ACHN (cell line): ENCODE measurements at places on chromosomes 11 and 22.

DNA sequence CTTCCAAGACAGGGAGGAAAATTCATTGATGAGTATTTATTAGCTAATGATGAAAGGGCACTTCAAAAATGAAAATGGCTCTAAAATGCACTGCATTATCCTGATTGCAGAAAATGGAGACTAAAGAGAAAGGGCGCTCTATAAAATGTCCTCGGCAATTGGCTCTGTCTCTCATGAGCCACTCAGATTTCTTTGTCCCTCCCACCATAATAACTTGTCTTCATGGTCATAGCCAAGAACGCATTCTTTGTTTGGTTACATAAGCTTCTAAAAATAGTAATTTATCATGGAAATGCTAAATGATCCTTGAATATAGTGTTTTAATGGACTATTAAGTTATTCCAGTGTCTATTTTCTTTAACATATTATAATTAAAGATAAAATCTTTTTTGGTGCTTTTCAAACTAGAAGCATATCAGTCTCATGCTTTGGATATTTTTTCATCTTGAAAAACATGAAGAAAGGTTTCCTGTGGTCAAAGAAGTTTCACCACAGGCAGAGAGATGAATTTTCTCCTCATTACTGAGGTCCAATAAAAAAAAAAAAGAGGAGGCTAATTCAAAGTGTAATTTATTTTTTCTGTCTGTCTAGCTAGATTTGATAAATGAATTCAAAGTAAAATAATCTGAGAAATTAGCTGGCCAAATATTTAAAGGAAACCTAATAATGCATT, 238.1 kb upstream of the BLID start:
- no peak for DNase-seq

GRCh38 chr11:92941676-92942571, 27.5 kb upstream of the MTNR1B start:
- peak; percentile 30 for DNase-seq

- peak; percentile 27 for DNase-seq
Measured at GRCh38 chr11:72326151-72326848, 82.3 kb upstream of the PHOX2A start.

- no peak for DNase-seq
Measured at GRCh38 chr22:36027935-36028645, 534 bp downstream of the RBFOX2 start.

DNA sequence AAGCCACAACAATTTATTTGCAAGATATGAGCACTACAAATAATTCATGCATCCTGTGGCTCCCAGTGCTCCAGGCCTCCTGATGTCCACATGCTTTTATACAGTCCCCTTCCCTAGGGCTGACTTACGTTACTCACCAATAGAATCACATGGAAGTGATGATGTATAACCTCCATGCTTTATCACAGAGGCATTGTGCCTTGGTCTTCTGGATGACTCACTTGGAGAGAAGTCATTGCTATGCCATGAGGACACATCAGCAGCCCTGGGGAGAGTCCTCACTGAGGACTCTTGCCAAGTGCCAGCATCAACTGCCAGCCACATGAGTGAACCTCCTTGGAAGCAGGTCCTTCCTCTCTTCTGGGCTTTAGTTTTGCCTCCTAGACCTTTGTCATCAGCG, 22.0 kb upstream of the IGSF9B start:
- DNase-seq: no peak

GRCh38 chr11:75565221-75565814, 3.3 kb downstream of the SERPINH1 start:
- DNase-seq: peak; percentile 71

DNA sequence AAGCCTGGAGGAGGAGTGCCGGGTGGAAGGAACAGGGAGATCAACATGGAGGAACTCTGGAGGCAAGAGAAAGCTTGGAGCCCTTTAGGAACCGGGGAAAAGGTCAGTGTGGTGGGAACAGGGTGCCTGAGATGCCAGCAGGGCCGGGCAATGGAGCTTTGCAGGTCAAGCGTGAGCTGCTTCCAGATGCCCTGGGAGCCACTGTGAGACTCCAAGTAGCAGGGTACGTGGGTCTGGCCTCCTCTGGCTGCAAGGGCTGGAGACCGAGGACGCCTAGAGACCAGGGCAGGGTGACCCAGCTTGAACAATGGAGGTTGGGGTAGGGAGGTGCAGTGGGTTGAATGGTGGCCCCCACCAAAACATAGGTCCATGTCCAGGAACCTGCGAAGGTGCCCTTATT, 15.6 kb upstream of the EMID1 start:
- DNase-seq: no peak

GRCh38 chr22:33492210-33492651, 428.0 kb downstream of the LARGE1 start:
- no peak for DNase-seq
